ENCODE measurements at places on chromosomes 6 and 20.

DNA sequence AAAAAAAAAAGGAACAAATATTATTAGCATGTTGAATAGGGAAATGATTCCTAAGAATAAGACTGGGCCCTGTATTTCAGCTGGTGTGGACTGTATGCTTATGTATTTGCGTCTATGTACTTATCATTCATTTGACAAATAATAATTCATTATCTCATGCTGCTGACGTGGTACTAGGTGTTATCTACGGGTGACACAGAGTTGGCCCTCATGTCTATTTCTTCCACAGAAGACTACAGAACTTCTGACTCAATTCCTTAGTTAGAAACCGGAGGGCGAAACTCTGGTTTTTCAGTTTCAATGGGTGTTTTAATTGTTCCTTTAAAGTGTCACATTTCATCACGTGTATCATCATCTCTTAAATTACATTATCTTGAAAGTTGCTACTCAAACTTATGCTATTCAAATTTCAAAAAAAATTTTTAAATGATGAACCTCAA lies 305.9 kb downstream of the CLIC5 start:
- DNase-seq = no peak

- DNase-seq = no peak
Measured at GRCh38 chr20:50762435-50763220, 31.2 kb downstream of the PARD6B start.

DNA sequence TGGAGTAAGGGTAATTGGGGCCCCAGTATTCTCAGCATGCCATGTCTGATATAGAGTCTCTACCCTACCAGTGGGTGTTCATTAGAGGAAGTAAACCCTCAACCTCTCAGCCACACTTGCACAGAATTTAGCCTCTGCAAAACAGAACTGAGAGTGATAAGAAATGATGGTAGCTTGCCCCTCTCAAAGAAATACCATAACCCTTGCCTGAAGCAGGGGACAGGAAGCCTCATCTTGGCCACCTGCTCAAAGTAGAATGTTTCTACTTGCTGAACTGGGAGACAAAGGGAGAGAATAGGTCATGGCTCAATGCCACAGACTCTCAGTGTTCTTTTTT lies 33.7 kb downstream of the SPTLC3 start:
- DNase-seq = no peak

- DNase-seq = no peak
Measured at GRCh38 chr20:54995011-54995410, 519.6 kb downstream of the DOK5 start.

DNA sequence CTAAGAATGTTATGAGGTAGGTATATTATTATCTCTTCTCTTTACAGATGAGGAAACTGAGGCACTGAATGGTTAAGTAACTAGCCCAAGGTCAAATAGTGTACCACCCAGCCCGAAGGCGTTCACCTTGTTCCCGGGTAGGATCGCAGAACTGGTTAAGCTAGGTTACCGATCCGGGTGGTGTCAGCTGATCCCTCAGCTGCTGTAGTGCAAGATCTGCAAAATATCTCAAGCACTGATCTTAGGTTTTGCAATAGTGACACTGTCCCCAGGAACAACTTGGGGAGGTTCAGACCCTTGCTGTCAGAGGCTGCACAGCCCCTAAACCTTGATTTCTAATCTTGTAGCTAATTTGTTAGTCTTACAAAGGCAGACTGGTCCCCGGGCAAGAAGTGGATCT lies 28.1 kb downstream of the SLC52A3 start:
- DNase-seq = no peak

DNA sequence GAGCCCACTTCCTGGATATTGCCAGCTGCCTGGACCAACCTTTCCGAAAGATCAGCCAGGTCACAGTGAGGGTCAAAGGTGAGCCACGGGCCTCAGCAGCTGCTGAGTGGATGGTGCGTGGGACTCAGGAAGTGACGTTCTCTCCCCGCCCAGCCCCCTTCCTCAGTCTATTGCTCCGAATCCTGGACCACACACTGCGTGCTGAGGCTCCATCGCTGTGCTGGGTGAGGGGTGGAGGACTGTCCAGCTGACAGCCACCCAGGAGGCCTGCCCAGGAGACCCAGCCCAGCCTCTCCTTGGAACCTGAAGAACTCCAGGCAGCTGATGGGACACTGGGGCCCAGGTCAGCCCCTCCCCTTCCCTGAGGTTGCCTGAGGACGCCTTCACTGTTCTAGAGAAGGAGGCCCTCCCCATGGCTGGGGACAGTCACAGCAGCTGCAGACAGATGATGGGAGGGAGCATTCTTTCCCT lies 94.4 kb upstream of the CD93 start:
- no peak for DNase-seq

DNA sequence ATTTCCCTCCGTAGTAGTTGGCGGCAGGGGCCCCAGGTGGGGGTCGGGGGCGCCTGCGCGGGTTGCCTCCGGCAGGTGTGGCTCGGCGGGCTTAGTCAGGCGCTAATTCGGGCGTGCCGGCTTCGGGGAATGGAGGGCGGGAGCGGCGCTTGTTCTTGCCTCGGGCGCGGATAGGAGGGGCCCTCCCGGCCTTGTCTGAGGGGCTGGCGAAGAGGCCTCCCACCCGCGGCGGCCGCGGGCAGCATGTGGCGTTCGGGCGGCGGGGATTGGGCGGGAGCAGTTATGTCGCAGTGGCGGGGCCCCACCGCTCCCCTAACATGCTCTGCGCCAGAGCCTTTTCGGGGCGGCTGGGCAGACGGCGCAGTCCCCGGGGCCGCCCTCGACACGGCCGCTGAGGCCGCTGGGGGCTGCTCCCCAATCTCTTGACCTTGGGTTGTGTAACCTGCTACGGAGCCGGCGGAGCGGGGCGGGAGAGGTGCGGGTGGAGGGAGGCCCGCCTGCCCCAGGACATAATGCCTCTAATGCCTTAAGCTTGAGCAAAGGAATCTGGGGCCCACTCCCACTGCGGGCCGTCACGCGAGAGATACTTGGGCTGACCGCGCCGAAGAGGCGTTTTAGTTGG lies 1.1 kb downstream of the AMD1 start:
- DNase-seq = no peak

- DNase-seq = peak; percentile 36
Measured at GRCh38 chr6:43263314-43264178, 20.3 kb downstream of the TTBK1 start.
